Urinary bladder (tissue), 4 donors: ENCODE measurements at places on chromosomes 1 and 21. TPM values are rescaled to one million over a fixed set of nuclear protein-coding genes. Genes with fewer than 3 reads are reported as not detected.

Gene SERPINC1
- not detected for total RNA-seq

Gene AKNAD1
- 1.8 TPM for total RNA-seq

Gene TTC22
- total RNA-seq, result 2.1 TPM

Gene HTR6
- total RNA-seq, result not detected

Gene NKAIN1
- 1.1 TPM for total RNA-seq

Gene LCE6A
- total RNA-seq, result not detected

Gene BEND5
- 10.3 TPM for total RNA-seq

Gene LCE1E
- not detected for total RNA-seq
